ENCODE measurements at places on chromosomes 16 and 17.

GRCh38 chr17:21452377-21453143 lies 76.4 kb downstream of the KCNJ12 start:
- peak; percentile 82 for DNase-seq

GRCh38 chr17:81285179-81285878 lies 9.8 kb downstream of the SLC38A10 start:
- no peak for DNase-seq

DNA sequence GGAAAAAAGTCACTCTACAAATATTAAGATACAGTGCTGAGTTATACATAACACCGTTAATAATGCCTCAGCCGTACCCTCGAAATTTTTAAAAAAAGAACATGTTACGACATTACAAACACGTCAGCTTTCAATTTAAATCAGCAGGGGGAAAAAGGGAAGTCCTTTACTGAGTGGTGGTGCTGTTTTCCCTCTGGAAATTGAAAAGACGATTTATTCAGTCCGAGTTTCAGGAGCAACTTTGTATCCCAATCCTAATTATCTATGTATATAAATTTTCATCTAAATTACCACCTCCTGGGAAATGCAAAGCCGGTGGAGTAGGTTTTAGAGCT lies 1.3 kb downstream of the NETO2 start:
- no peak for DNase-seq

DNA sequence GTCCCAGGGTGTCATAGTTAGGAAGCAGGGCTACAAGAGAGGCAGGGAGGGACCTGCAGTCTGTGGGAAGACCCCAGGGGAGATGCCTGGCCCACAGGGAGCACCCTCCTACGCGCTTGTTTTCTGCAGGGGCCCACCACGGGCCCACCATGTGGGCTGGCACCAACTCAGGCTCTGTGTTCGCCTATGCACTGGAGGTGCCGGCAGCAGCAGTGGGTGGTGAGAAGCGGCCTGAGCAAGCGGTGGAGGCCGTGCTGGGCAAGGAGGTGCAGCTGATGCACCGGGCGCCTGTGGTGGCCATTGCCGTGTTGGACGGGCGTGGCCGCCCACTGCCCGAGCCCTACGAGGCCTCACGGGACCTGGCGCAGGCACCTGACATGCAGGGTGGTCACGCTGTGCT lies 15.0 kb downstream of the LLGL1 start:
- DNase-seq, result no peak

- DNase-seq, result no peak
Observed at GRCh38 chr16:86868786-86869185, 290.4 kb downstream of the FOXL1 start.

- DNase-seq, result no peak
Observed at GRCh38 chr16:57500578-57501111, 14.4 kb upstream of the DOK4 start.

- no peak for DNase-seq
Observed at GRCh38 chr16:78877114-78877655, 723.4 kb downstream of the MAF start.

DNA sequence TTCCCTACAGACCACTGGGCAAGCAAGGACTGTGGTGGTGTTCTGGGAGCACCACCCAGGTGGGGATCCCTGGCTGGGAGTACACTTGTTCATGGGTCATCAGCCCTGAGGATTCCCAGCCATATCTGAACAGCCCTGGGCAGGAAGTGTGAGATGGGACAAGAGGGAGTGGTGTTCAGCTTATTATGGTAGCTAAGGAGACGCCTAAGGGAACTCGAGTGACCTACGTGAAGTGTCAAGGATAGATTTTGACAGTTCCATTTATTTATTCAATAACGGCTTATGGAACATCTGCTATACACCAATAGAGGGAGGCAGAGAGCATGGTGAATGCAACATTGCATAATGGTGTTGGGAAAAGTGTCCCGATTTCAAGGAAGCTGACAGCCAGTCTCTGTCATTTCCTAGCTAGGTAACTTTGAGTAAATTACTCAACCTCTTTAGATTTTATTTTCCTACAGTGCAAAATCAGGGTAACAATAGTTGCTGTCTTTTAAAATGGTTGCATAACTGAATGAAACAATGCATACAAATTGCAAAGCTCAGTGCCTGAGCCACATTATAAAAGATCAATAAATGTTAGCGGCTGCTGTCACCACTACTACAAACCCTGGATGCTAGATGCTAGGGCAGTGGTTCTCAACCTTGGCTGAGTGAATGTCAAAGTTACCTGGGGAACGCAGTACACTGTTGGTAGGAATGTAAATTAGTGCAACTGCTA lies 534.1 kb downstream of the GRIN2A start:
- DNase-seq, result peak; percentile 34

- DNase-seq, result no peak
Observed at GRCh38 chr16:77905374-77905920, 116.9 kb upstream of the CLEC3A start.

DNA sequence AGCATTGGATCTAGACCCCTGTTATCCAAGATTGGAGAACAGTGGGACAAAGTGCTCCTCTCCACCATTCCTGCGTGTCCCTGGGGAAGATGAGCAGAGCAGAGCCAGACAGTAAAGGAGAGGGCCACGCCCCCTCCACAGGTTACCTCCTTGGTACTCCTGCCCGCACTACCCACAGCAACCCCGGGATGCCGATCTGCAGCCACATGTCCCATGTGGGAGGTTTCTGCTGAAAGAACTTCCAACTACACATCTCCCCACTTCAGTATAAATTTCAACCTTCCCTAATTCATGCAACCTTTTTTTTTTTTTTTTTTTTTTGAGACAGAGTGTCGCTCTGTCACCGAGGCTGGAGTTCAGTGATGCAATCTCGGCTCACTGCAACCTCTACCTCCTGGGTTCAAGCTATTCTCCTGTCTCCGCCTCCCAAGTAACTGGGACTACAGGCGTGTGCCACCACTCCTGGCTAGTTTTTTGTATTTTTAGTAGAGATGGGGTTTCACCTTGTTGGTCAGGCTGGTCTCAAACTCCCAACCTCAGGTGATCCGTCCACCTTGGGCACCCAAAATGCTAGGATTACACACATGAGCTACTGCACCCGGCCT lies 2.3 kb downstream of the RAB37 start:
- no peak for DNase-seq

DNA sequence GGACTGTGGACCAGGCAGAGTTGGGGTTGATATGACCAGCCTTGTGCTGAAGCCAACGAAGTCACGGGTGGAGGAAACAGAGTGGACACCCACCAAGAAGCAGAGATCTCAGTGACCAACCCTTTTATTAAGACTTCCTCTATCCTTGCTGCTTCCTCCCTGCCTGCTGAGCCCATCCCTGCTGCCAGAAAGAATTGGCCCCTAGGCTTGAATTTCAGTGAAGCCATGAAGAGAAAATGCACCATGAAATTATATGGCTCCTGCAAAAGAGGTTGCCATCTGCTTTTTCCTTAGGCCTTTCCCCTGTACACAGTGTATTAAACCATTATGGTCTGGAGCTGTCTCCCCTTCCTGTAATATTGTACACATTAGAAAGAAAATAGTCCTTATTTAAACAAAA lies 246.7 kb downstream of the HS3ST3B1 start:
- DNase-seq, result no peak

GRCh38 chr17:77831474-77832179 lies 126.9 kb upstream of the TNRC6C start:
- DNase-seq, result no peak

- DNase-seq, result no peak
Observed at GRCh38 chr16:88732172-88732960, 26.1 kb downstream of the CTU2 start.

- DNase-seq, result no peak
Observed at GRCh38 chr16:7742626-7743025, 410.0 kb downstream of the RBFOX1 start.

DNA sequence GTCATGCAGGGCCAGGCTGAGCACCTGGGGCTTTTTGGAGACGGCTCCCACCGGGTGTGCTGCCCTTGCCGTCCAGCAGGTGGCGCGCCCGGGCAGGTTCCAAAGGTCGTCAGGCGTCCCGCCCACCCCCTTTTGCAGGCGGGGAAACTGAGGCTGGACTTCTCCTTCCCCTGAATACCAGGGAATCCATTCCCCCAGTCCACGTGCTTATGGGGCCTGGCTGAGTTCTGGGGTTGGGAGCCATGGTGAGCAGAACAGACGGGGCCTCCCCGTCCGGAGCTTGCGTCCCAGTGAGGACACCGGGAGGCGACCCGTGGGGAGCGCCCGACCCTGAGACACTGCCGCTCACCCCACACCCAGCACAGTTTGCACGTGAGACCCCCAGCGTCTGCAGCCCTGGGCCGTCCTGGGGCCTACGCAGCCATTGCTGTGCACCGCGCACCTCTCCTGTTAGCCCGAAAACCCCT lies 51.8 kb upstream of the JPH3 start:
- no peak for DNase-seq

DNA sequence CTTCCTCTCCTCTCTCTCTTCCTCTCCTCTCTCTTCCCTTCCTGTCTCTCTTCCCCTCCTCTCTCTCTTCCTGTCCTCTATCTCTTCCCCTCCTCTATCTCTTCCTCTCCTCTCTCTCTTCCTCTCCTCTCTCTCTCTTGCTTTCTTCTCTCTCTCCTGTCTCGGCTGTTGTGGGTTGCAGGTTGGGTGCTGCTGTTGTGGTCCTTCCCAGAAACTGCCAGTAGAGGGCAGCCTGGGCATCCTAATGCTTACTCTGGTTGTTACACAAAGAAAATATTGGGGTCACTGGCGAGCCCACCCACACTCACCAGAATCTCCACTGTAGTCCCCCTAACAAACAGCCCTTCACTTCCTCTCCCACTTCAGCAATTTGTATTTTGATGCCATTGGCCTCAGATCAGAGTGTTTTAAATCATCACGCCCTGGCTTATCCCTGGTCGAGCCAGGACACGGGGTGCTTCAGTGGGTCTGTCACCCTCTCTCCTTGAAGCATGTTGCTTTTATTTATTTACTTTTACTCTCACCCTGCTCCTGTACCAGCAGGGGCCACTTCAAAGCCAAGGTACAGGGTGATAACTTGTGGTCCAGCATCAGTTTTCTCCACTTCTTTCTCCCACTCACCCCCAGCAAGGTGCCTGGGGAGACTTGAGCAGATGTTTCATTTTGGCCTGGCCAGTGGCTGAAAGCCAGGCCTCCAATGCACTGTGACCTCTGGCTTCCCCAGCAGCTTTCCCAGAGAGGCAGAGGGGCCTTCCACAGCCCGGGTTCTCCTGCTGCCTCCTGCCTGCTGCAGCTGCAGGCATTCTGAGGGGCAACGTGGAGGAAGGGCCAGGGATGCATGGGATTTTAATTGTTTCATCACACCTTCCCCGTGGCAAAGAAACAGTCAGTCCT lies 4.7 kb upstream of the MMP15 start:
- peak; percentile 50 for DNase-seq

GRCh38 chr17:385836-386140 lies 33.2 kb upstream of the RPH3AL start:
- DNase-seq, result no peak

DNA sequence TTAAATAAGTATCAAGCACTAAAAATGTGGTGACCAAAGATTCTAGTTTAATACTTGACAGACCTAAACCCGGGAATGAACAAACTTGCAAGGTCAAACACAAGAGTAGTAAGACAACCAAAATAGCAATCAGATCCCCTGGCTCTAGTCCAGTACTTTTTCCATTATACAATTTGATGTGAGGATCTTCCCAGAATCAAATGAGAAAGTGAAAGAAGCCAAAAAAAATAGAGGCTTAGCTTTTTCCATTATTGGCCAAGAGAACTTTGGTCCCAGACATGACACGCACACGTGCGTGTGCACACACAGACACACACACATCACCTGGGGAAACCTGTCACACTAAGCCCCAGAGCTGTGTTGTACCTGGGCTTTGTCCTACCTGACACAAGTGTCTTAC lies 300.6 kb upstream of the CDH5 start:
- no peak for DNase-seq

GRCh38 chr16:50315346-50315997 lies 49.1 kb downstream of the ADCY7 start:
- no peak for DNase-seq

- DNase-seq, result no peak
Observed at GRCh38 chr16:71226229-71227141, 4.0 kb downstream of the HYDIN start.

DNA sequence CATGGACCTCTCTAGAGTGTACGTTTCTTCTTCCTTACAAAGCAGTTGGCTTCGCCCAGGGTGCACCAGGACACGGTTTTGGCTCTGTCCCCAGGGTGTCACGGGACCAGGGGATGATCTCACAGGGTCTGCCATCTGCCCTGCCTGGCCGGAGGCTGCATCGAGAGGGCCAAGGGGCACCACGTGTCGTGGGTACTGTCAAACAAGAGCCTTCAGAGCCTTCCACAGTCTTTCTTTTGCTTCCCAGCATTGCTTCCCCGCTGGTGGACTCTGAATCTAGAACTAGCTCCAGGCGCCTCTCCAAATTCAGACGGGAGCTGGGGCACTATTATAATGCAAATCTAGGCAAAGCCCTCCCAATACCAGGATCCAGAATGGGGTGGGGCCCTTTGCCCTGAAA lies 47.9 kb downstream of the MAPT start:
- peak; percentile 98 for DNase-seq

DNA sequence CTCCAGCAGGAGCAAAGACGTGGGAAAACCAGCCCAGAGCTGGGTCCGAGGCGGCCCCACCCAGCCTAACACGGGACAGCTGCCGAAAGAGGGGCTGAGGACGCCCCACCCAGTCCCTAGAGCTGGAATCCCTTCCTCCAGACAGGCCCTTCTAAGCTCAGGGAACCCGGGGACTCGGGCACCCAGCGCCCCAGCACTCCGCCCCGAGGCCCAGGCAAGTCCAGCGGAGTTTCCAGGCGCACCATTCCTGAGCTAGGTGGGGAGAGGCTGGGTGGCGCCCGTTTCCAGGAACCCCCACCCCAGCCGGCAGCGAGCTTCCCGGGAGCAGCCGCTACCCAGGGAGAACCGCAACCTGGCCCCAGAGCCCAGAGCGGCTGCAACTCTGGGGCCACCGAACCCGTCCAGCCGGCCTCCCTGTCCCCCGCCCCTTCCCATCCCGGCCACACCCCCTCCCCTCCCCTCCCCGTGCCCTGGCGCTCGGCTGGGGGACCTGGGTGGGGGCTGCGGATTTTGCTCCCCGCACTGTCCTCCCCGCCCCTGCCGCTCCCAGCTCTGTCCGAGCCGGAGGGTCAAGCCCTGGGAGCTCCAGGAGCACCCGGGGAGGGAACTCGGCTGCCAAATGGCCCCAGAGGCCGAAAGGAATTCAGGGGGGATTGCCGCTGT lies 536 bp downstream of the TMC6 start:
- DNase-seq, result peak; percentile 57

- no peak for DNase-seq
Observed at GRCh38 chr16:12141073-12141951, 164.8 kb downstream of the SNX29 start.

GRCh38 chr17:10251212-10251948 lies 53.0 kb upstream of the GAS7 start:
- DNase-seq, result no peak

DNA sequence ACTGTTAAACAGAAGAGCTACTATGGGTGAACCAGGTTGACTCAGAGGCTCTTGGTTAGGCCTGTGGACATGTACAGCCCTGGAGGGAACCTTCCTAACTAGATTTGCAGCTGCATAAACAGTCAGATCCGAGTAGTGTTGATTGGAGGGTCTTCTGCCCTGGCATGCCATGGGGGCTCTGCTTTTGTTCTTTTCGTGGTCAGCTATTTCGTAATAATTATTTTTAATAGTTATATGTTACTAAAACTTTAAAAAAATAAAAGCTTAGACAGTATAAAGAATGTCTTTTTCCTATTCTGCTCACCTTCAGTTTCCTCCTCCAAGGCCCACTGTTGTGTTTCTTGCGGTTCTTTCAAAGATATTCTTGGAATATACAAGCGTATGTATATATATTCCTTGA lies 67.4 kb upstream of the CLEC18A start:
- DNase-seq, result no peak

- DNase-seq, result peak; percentile 85
Observed at GRCh38 chr16:57802341-57803133, at the start of gene KIFC3. Gene KIFC3 (minus strand): TSS chr16:57802491. CDS start chr16:57798243, 4,248 bp downstream.

- DNase-seq, result no peak
Observed at GRCh38 chr17:47665655-47666054, 15.9 kb downstream of the KPNB1 start.

All from putamen (tissue), 1 donor.